ENCODE measurements at places on chromosomes 13 and 19.
A peak's percentile ranks its signal among the peaks of the same experiment; 100 is the strongest.

DNA sequence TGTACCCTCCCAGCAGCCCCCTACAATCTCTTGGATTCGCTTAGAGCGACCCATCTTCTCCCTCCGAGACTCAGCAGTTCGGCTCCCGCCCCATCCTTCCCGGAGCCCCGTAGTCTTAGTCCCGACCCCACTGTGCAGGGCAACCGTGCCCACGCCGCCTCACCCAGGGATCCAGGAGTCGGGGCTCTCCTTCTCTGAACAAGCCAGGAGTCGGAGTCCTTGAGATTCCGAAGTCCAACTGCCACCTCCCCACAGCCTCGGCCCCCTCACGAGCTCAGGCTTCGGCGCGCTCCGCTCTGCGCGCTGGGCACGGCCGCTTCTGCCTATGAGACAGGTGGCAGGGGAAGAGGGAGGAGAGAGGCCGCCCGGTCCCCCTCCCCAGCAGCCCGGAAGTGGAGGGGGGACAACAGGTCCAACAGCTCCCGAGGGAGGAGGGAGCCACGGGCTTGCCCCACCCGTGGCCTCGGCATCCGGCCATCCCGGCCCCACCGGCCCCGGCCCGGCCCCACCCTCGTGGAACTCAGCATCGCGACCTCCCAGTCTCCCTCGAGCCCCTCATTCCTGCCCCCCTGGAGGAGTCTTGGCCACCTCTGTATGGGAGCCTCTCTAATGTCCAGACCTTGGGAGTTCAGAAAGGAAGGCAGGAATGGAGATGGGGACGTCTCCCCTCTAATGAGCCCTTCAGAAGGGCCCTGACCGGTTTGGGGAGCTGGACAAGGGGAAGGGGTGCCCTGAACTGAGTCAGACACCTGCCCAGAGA lies at the start of gene PHLDB3:
TSS of gene PHLDB3 (minus strand) at position 321 of the 760 bp plus-strand sequence. CDS start 628 bp downstream, outside the sequence.
- DNase-seq = no peak

DNA sequence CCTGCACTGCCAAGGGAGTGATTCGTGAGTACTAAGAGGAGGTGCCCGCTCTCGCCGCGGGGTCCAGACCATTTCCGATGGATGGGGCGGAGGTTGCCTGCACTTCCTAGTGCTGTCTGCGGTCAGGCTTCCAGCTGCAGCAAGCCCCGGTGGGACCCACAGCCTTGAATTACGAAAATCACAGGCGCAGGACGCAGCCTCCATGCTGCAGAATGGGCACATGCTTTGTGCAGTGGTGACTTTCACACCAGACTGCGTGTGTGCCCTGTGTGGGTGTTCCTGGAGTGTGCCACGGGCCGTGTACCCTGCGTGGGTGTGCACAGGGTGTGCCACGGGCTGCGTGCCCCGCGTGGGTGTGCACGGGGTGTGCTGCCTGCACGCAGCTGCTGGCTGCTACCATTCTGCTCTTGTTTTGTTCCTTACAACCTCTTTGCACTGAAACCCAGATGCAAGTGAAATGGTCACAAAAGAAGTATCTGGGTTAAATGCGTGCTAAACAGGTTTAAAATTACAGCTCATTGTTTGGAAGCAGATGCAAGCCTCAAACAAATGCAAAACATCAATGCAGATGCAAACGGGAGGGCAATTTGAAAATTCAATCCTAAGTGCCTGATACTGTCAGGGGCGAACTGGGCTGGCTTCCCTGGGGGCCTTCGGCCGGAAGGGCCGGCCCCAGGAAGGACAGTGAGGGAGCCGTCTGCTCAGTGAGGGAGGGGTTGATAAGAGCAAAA lies 221.2 kb upstream of the SOX1 start:
- no peak for DNase-seq

- DNase-seq = no peak
Observed at GRCh38 chr13:42048684-42049453, 421 bp downstream of the DGKH start.

- no peak for DNase-seq
Observed at GRCh38 chr13:42486711-42487198, 87.2 kb upstream of the TNFSF11 start.

DNA sequence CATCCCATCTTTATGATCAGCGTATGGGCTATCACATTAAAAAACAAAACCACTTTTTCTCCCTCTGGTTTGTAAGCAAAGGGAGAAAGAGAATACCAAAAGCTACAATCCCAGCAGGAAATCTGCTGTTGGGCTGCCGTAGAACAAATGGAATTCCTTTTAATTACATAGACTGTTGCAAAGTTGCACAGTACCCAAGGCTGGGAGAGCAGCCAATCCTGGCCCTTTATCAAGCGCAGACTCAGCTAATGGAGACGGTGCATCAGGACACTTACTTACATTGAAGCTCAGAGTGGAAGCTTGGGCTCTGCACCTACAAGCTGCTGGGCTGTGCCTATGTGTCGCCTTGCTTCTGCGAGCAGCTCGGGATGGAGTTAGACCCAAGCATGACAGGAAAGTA lies 15.2 kb downstream of the CCNA1 start:
- no peak for DNase-seq

GRCh38 chr19:14972676-14973075 lies 7.0 kb downstream of the SLC1A6 start:
- no peak for DNase-seq

GRCh38 chr13:47809411-47809810 lies 191.7 kb downstream of the SUCLA2 start:
- no peak for DNase-seq

DNA sequence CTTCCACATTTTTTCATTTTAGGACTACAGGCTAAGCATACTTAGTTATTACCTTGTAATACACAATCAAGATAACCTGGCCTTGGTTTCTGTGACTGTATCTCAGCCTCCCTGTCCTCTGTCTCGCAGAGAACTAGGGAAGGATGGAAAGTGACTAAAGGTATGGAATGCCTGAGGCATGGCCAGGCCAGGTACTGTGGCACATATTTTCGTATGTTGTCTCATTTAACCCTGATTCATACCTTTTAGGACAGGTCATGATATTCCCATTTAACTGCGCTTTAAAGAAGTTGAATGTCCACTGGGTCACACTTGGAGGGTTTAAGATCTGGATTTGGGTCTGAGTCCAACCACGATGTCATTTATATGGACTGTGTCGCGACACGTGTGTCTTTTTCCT lies 322.6 kb downstream of the SHISA2 start:
- DNase-seq = no peak

DNA sequence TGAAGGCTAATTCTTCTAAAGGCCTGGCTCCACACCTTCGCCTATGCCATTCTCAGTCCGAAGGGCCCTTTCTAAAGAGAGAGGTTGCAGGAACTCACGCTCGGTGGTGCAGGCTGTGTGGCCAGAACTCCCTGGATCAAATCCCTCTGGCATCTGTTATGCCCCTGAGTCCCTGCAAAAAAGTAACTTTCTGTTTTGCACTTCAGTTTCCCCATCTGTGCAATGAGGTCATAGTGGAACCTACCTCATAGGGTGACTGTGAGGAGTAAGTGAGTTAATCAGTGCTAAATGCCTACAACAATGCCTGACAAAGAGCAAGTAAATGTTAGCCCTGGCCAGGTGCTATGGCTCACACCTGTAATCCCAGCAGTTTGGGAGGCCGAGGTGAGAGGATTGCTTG lies 7.3 kb downstream of the IGSF23 start:
- DNase-seq = no peak

DNA sequence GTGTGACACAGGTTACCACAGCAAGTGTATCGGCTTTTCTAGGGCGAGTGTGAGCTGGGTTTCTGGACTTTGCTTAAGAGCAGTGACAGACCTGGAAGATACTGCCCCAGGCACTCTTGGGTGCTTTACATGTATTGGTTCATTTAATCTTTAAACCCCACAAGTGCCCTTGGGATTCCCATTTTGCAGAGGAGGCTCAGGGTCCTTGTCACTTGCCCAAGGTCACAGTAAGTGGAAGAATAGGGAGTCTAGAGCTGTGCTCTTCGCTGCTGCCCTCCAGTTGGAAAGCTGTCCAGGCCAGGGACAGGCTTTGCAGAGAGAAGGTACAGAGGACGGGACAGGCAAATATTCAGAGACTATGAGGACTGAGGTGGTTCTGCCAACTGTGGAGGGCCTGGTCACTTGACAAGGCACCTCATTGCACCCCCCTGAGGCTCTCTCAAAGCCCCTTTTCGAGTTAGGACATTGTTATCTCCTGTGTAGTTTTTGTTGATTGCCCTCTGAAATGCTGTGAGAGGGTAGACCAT lies 42.4 kb downstream of the BBC3 start:
- DNase-seq = no peak

GRCh38 chr19:511101-511851 lies 4.0 kb downstream of the TPGS1 start:
- DNase-seq = peak; percentile 96

Measured in NCI-H2081 treated with DMSO at 0.1 percent for 48 hours (cell line).